SJSA1 (cell line): ENCODE measurements at places on chromosomes 3 and 15.
A peak's percentile ranks its signal among the peaks of the same experiment; 100 is the strongest.

DNA sequence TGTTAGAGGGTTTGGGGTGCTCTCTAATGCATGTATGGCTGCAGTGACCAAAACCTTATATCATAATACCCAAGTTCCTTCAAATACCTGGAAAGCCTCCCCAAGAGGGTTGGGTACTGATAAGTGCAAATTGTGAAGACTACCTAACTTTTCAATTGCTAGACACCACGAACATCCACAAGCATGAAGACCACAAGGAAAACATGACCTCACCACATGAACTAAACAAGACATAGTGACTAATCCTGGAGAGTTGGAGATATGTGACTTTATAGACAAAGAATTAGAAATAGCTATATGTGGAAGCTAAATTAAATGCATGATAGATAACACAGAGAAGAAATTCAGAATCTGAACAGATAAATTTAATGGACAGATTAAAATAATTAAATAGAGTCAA, 23.9 kb upstream of the AADACL2 start:
- H3K36me3 ChIP-seq: no peaks in the 10 kb centered on the region
- peaks cover 12% of the 10 kb centered on the region for H3K4me1 ChIP-seq
- no peak overlapping the region for H3K4me3 ChIP-seq
- no peaks in the 10 kb centered on the region for H3K27me3 ChIP-seq
- no peak for DNase-seq
- no peak overlapping the region for H3K27ac ChIP-seq

- H3K36me3 ChIP-seq: peaks cover 25% of the 10 kb centered on the region
- no peak for DNase-seq
- no peaks in the 10 kb centered on the region for H3K27me3 ChIP-seq
- no peak overlapping the region for H3K4me3 ChIP-seq
- no peak overlapping the region for H3K27ac ChIP-seq
Observed at GRCh38 chr15:101240358-101240757, 11.5 kb downstream of the CHSY1 start.

DNA sequence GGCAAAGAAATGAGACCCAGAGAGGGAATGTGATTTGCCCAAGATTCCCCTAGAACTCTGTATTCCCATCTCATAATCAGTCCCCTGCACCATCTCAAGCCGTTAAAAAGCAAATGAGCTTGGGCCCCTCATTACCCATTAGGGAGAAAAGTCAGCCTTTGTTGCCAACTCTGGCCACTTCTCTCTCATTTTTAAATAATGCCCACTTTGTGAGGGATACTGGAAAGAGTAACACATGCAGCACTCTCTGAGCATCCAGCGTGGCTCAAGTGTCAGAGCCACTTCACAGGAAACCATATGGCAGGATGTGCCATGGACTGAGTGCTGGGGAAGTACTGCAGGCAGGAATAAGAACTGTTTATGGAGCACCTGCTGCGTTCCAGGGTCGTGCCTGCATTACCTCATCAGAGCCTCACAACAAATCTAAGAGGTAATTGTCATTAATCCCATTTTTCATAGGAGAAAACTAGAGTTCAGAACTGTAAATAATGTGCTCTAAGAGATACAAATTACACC, 49.8 kb upstream of the SLC6A1 start:
- no peaks in the 10 kb centered on the region for H3K27me3 ChIP-seq
- no peak for DNase-seq
- no peak overlapping the region for H3K4me3 ChIP-seq
- no peak overlapping the region for H3K27ac ChIP-seq

- H3K4me1 ChIP-seq: peaks cover 6% of the 10 kb centered on the region
- no peaks in the 10 kb centered on the region for H3K27me3 ChIP-seq
- no peak overlapping the region for H3K27ac ChIP-seq
- no peak for DNase-seq
- no peak overlapping the region for H3K4me3 ChIP-seq
Observed at GRCh38 chr3:39141171-39141995, 12.0 kb downstream of the CSRNP1 start.

DNA sequence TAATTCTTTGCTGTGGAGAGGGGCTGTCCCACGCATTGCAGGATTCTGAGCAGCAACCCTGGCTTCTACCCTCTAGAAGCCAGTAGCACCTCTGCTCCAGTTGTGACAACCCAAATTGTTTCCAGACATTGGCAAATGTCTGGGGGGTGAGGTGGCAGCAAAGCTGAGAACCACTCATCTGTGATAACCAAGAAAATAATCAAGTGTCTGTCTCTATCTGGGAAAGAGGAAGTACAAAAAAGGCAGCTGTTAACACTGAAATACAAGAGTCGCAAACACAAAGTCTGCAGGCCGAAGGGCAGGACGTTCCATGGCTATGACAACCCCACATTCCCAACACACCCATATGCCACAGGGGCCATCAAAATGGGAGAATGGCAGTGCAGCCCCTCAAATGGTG, 42.2 kb upstream of the GNB5 start:
- no peak for DNase-seq
- H3K36me3 ChIP-seq: no peaks in the 10 kb centered on the region
- H3K4me1 ChIP-seq: peaks cover 14% of the 10 kb centered on the region
- no peak overlapping the region for H3K27ac ChIP-seq

GRCh38 chr3:5136919-5137429, 14.9 kb downstream of the ARL8B start:
- H3K4me3 ChIP-seq: no peak overlapping the region
- H3K4me1 ChIP-seq: peaks cover 12% of the 10 kb centered on the region; the same call in 1 of the 2 replicates
- H3K27me3 ChIP-seq: no peaks in the 10 kb centered on the region

DNA sequence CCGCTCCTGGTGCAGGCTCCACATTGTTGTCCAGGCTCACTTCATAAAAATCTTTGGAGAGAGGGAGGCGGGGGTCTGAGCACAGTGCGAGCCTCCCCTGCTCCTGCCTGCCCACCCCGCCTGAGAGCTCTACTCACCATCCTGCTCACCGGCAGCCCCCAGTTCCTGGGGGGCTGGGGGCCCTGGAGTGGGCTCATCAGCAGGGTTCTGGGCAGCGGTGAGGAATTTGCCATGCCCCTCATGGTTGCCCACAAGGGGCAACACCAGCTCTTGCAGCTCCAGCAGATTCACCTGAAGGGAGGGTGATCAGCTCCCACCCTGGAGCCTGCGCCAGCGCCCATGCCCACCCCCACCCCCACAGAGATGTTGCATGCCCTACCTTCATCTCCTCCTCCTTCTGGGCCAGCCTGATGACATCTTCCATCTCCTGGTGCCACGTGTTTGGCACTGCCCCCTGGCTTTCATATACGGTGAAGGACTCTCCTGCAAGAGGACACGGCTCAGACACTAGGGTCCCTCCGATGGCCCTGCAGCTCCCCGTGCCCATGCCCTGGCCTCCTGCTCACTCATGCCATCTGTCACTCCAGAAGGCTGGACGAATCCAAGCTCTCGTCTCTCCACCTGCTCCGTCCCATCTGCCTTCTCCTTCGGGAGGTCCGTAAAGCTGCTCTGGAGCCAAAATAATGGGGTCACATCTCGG, 162.1 kb downstream of the TBC1D2B start:
- H3K36me3 ChIP-seq: no peaks in the 10 kb centered on the region
- no peak overlapping the region for H3K4me3 ChIP-seq
- DNase-seq: no peak
- no peaks in the 10 kb centered on the region for H3K27me3 ChIP-seq
- no peak overlapping the region for H3K27ac ChIP-seq

DNA sequence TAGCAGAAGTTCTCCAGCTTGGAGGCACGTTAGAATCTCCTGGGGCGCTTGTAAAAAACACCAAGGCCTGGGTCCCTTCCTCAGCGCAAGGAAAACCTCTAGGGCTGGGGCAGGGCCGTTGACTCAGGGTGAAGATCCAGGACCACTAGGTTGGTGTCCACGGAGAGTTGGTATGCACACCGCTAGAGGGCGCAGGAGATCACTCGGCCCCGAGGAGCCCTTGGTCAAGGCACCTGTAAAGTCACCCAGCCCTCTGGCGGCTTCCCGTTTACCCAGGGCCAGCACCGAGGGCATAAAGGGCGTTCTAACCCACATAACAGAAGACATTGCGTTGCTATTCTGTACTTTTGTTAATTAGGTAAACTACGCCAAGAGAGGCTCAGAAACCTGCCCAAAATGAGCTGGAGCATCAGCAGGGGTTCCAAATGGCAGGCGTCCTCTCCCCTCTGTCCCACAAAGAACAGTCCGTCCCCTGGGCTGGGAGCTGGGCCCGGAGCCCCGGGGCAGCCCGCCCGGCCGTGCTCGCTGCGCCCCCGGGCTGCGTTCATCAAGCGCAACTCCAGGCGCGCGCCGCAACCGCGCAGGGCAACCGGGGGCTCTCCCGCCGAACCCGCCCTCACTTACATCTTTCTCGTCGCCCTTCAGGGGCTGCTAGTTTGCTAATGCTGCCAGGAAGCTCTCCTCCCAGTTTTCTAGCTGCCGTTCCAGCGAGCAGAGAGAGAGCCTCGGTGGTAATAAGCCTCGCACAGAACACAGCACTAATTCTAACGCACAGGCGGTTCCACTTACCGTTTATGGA, 332.1 kb downstream of the ARRDC4 start:
- peaks cover 16% of the 10 kb centered on the region for H3K27me3 ChIP-seq
- DNase-seq: peak; percentile 63
- H3K4me1 ChIP-seq: no peaks in the 10 kb centered on the region
- H3K36me3 ChIP-seq: no peaks in the 10 kb centered on the region

- no peak for DNase-seq
- no peaks in the 10 kb centered on the region for H3K27me3 ChIP-seq
- H3K27ac ChIP-seq: no peak overlapping the region
- H3K4me1 ChIP-seq: no peaks in the 10 kb centered on the region
- H3K4me3 ChIP-seq: no peak overlapping the region
Observed at GRCh38 chr3:136366289-136366688, 116.1 kb downstream of the PCCB start.

- no peak overlapping the region for H3K27ac ChIP-seq
- H3K4me1 ChIP-seq: no peaks in the 10 kb centered on the region
- H3K27me3 ChIP-seq: no peaks in the 10 kb centered on the region
- no peaks in the 10 kb centered on the region for H3K36me3 ChIP-seq
- no peak for DNase-seq
- no peak overlapping the region for H3K4me3 ChIP-seq
Observed at GRCh38 chr3:66021731-66022131, 17.0 kb downstream of the MAGI1 start.

- peaks cover 35% of the 10 kb centered on the region for H3K36me3 ChIP-seq
- no peak overlapping the region for H3K4me3 ChIP-seq
- H3K27ac ChIP-seq: no peak overlapping the region
- DNase-seq: no peak
- no peaks in the 10 kb centered on the region for H3K27me3 ChIP-seq
Observed at GRCh38 chr15:25677719-25678499, 185.2 kb downstream of the ATP10A start.

DNA sequence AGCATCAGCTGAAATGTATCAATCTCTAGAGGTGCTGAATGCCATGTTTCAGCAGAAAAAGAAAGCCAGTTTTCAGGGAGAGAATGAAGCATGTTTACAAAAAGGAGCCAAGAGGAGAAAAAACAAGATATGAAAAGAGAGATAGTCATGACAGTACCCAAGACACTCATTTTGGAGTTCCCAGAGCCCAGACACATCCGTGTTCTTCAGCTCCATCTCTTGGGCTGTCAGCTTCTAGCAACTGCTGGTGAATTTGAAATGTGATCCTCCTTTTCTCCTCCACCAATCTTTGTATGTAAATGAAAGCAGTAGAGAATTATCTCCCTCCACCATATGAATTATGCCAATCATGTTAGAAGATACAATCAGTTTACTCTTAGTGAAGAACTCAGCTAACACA, 93.0 kb upstream of the SLC25A36 start:
- no peaks in the 10 kb centered on the region for H3K36me3 ChIP-seq
- H3K4me1 ChIP-seq: no peaks in the 10 kb centered on the region
- H3K27ac ChIP-seq: no peak overlapping the region
- H3K27me3 ChIP-seq: no peaks in the 10 kb centered on the region
- DNase-seq: no peak

DNA sequence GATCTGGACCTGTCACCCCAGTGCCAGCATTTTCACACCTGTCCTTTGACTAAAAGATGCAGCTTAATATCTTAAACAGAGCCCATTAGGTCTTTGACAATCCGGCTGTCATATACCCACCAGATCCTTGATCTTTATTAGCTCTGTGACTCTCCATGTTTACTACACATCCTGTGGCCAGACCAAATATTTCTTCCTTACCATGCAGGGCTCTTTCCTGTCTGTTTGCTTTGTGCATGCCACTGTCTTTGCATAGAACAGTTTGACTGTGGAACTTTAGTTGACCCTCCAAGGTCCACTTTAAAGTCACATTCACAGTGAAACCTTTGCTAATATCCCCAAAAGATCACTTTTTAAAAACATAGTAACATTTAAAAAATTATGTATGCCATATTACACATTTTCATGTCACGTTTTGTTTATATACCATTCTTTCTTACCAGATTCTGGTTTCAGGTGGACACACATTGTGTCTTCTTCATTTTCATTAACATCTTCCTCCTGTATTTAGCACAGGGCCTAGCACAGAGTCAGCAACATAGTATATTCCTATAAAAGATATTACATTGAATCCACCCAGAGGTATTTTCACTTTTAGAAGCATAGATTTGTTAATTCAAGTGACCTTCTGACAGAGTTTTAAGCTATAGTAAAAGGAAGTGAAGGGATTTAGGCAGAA, 95.8 kb downstream of the RAP2B start:
- no peak overlapping the region for H3K4me3 ChIP-seq
- H3K27ac ChIP-seq: peak overlapping the region; percentile 29
- no peaks in the 10 kb centered on the region for H3K27me3 ChIP-seq
- H3K36me3 ChIP-seq: no peaks in the 10 kb centered on the region
- peaks cover 69% of the 10 kb centered on the region for H3K4me1 ChIP-seq

GRCh38 chr15:100141311-100142001, 200.3 kb downstream of the ADAMTS17 start:
- H3K27ac ChIP-seq: no peak overlapping the region
- no peak for DNase-seq
- no peaks in the 10 kb centered on the region for H3K36me3 ChIP-seq
- no peak overlapping the region for H3K4me3 ChIP-seq
- H3K27me3 ChIP-seq: 0 out of 2 replicates have a peak, but pooled peaks cover 3% of the 10 kb centered on the region

GRCh38 chr3:57164217-57164656, 916 bp downstream of the IL17RD start:
- H3K36me3 ChIP-seq: no peaks in the 10 kb centered on the region
- DNase-seq: no peak
- H3K27me3 ChIP-seq: peaks cover 29% of the 10 kb centered on the region
- H3K4me1 ChIP-seq: peaks cover 15% of the 10 kb centered on the region
- no peak overlapping the region; the same call in 1 of the 2 replicates for H3K4me3 ChIP-seq

DNA sequence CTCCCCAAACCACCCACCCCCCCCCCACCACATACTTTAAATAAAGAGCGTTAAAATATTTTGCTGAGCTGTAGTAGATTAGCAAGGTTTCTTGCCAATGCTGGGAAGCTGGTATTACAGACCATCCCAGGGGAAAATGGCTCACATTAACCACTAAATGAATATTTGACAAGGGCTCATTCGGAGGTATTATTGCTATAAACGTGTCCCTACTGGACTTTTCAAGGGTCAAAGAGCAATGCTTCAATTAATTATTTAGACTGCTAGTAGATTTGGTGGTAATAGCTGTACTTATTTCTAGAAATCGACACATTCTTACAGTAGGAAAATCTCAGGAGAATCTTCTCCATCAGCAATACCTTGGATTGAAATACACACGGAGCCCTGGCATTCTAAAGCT, 5.2 kb downstream of the SOX2 start:
- peaks cover 14% of the 10 kb centered on the region; the same call in 1 of the 2 replicates for H3K36me3 ChIP-seq
- peaks cover 25% of the 10 kb centered on the region for H3K4me1 ChIP-seq
- H3K27ac ChIP-seq: peak overlapping the region; percentile 66
